Tibial nerve (tissue), 4 donors: ENCODE measurements at places on chromosomes 6 and 20. TPM values are rescaled to one million over a fixed set of nuclear protein-coding genes. Genes with fewer than 3 reads are reported as not detected.

Gene OGFR
- 108 TPM for total RNA-seq

DNA sequence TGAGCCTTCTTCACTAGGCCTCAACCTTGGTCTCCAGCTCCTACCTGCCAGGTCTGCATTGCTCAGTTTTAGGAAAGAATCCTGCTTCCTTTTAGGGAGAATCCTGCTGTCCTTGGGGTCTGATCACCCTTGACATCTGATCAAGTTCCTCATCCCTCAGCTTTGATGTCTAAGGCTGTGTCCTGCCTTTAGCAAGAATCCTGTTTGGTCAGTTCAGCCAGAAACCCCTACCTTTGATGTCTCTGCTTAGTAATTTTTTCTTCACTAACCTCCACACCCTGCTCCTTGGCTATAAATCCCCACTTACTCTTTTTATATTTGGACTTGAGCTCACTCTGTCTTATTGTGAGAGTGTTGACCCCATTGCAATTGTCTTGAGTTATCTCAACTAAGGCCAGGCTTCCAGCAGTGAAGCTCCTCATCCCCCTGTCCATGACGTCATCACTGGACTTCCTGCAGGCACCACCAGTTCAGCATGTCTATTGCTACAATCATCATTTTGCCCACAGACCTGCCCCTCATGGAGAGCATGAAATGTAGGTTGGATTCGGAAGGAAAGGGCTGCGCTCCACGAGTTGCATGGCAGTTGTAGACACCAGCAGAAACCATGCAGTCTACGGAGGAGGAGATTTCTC lies 4.7 kb upstream of the CST5 start:
- no peak for DNase-seq

Gene TBXT
- total RNA-seq: not detected

DNA sequence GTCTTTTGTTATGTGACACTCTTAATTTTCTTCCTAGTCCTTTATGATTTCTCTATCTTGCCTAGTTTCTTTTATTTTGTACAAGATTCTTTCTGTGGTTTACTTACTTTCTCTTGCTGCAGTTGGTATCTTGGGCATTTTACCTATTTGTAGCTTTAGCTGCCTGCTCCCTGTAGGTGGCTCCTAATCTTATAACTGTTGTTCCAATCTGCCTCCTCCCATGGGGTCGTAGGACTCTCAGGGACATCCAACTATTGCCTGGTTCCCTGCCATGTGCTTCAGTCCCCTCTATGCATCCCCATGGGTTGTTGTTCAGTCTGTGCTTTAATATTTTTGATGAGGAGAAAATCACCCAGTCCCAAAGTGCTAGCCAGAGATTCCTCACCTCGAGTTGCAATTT lies 31.4 kb downstream of the RIN2 start:
- DNase-seq: no peak

Gene WFDC9
- not detected for total RNA-seq

- DNase-seq: no peak
Measured at GRCh38 chr6:7773322-7773721, 47.4 kb downstream of the BMP6 start.

Gene TUBB2B
- total RNA-seq: 41.7 TPM

DNA sequence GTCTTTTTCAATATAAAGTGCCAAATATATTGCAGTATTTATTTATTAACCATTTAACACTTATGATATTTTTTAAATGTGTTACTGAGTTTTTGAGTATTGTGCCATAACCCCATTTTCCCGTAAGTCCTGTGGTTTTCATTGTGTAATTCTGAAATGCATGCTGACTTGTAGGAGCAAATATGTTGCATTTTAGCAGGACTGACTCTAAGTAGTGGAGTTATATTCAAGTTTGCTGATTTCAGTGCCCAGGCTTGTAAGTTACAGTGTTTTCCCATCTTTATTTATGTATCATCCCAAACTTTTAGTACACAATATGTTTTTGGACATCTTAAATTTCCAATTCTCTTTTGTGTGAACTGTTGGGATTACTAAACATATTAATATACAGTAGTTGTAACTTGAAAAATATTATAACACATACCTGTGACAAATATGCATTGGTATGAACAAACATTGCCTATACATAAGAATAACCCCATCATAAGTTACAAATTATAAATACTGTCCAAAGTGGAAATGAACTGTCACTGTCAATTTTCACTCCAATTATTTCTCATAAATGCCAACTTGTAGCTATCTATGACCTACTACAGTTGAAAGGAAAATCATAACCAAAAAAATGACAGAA lies 179.3 kb upstream of the RUNX2 start:
- no peak for DNase-seq

Gene ADTRP
- not detected for total RNA-seq

DNA sequence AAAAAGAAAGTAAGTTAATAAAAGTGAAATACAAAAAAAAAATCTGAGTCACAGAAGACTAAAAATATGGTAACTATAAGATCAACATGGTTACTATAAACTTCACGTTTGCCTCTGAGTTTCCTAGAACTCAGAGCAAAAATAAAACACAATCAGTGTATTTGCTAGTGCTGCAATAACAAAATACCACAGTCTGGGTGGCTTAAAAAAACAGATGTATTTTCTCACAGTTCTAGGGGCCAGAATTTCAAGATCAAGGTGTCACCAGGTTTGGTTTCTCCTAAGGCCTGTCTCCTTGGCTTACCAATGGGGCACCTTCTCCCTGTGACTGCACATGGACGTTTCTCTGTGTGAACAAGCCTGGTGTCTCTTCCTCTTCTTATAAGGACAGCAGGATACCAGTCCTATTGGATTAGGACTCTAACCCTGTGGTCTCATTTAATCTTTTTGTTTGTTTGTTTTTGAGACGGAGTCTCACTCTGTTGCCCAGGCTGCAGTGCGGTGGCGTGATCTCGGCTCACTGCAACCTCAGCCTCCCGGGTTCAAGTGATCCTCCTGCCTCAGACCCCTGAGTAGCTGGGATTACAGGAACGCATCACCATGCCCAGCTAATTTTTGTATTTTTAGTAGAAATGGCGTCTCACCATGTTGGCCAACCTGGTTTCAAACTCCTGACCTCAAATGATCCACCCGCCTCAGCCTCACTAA lies 104.9 kb upstream of the LOC128125822 start:
- DNase-seq: no peak

DNA sequence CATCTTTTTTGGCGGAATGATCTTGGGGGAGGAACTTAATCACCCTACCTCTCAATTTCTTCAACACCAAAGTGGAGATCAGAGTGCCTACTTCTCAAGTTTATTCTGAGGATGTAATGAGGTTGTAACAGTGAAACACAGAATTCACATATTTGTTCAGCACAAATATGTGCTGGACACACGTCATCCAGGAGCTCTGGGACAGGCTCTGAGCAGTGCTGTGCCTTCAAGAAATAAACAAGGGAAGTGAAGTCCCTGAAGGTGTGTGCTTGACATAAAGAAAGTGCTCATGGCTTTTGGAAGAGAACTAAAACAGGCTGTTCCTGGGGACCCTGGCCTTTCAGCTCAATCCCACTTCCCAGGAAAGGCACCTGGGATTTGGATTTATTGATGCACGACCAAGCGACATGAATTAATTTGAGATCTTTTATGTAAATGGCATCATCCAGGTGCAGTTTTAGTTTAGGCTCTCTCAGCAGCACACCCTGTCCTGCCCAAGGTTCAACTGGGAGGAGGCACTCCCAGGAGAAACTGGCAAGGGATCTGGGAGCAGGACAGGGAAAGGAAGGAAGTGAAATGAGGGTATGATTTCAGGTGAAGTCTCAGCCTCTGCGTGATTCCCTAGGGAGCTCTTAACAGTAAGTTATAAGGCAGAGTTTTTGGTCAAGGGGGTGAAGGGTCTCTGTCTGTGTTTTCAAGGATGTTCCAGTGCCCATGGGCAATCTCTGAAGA lies 211.0 kb downstream of the FOXA2 start:
- no peak for DNase-seq

DNA sequence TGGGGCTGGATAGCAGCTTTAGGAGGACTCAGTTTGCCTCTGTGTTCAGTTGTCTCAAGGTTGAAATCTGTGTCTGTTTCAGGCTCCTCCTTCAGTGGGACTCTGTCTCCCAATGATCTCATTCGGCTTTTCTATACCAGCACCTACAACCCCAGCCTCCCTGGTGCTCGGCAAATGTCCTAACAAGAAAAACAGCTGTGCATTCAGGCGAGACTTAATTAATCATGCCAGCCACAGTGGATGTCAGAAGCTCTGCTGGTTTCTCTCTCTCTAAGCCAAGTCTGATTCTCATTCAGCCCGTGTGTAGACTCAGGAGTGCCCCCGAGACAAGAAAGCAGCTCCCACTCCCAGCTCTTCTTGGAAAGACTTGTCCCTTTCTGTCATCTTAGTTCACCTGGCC lies 46.8 kb downstream of the SUN5 start:
- DNase-seq: no peak

GRCh38 chr6:52307900-52308372 lies 23.4 kb upstream of the MCM3 start:
- no peak for DNase-seq

- no peak for DNase-seq
Measured at GRCh38 chr6:14981960-14982359, 263.9 kb upstream of the JARID2 start.

- DNase-seq: peak; percentile 77
Measured at GRCh38 chr6:158605266-158605878, 39.2 kb downstream of the DYNLT1 start.

- peak; percentile 24 for DNase-seq
Measured at GRCh38 chr6:14144678-14145113, 27.1 kb downstream of the CD83 start.

- DNase-seq: no peak
Measured at GRCh38 chr6:34583461-34583860, 27.3 kb upstream of the SPDEF start.

Gene HLA-B
- 933 TPM for total RNA-seq

- peak; percentile 48 for DNase-seq
Measured at GRCh38 chr6:36984581-36985416, 1.2 kb downstream of the MTCH1 start.

GRCh38 chr20:32975698-32976674 lies 28.2 kb downstream of the SUN5 start:
- DNase-seq: no peak

GRCh38 chr20:21006611-21007010 lies 99.5 kb downstream of the LINC00237 start:
- DNase-seq: no peak

Gene SLC17A1
- not detected for total RNA-seq

- no peak for DNase-seq
Measured at GRCh38 chr6:31711233-31711632, 3.9 kb upstream of the LY6G6D start.

Gene SIRPD
- total RNA-seq: not detected
